Activated gamma-delta T cell treated with Interleukin-2 at 50 U/mL for 16 hours (primary cell): ENCODE measurements at places on chromosomes 16 and 17.

- DNase-seq: no peak
Observed at GRCh38 chr17:56577190-56577842, 16.2 kb upstream of the NOG start.

GRCh38 chr16:8173111-8173644 is 417.1 kb downstream of the TMEM114 start:
- no peak for DNase-seq

GRCh38 chr16:77888871-77889270 is 100.5 kb downstream of the VAT1L start:
- DNase-seq: no peak

GRCh38 chr17:40479754-40480480 is 21.5 kb downstream of the TNS4 start:
- DNase-seq: no peak

DNA sequence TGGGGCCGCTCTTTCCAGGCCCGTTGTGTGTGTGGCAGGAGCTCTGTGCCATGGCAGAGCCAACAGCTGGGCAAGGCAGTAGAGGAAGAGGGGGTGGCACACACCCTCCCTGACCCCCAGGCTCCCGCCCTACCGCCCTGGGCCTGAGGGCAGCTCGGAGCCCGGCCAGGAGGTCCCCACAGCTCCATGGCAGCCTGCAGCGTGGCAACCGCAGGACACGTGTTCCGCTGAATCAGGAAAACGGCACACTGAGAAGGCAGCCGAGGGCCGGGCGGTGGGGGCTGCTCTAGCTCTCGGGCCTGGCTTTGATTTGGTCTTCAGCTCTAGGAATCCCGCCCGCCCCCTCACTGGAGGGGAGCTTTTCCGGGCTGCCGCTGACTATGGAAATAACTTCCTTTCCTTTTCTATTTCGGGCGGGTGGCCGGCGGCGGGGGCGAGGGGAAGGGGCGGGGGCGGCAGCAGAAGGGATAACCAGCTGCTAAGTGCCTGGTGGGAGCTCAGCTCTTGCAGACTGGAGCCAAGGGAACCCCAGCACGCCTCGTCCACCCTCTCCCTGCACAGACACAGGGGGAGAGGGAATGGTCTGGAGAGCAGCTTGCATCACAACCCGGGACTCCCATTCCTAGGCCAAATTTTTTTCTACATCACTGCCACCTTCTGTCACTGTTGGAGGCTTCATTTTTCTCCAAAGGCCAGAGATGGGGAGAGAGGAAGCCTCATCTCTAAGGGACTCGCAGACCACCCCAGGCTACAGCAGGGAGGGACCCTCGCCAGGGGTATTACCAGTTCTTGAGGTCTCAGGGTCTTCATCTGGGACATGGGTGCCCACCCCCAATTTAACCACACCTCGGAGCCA is 24.8 kb upstream of the MRPS23 start:
- no peak for DNase-seq

GRCh38 chr16:22255335-22255734 is 41.9 kb upstream of the POLR3E start:
- no peak for DNase-seq

DNA sequence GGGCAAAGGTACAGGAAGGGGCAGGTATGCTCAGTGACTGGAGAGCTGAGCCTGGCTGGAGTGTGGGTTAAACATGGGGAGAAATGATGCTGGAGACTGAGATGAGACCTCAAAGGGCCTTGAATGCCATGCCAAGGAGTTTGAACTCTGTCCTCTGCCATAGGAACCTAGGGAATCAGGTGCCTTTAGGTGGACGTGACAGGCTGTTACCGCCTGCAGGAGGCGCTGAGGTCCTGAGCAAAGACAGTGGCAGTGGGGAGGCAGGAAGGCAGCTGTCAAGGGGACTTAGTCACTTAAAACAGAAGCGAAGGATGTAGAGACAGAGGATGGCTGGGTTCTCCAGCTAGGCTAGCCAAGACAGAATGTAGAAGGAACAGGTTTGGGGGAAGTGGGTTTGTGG is 9.1 kb downstream of the PSMB3 start:
- DNase-seq: no peak

GRCh38 chr16:23269248-23269953 is 32.7 kb upstream of the SCNN1B start:
- DNase-seq: no peak

GRCh38 chr17:37490638-37491614 is 1.2 kb downstream of the DUSP14 start:
- DNase-seq: no peak

- no peak for DNase-seq
Observed at GRCh38 chr17:76371656-76372628, 12.5 kb upstream of the SPHK1 start.

- DNase-seq: no peak
Observed at GRCh38 chr16:83206426-83206825, 579.7 kb downstream of the CDH13 start.

DNA sequence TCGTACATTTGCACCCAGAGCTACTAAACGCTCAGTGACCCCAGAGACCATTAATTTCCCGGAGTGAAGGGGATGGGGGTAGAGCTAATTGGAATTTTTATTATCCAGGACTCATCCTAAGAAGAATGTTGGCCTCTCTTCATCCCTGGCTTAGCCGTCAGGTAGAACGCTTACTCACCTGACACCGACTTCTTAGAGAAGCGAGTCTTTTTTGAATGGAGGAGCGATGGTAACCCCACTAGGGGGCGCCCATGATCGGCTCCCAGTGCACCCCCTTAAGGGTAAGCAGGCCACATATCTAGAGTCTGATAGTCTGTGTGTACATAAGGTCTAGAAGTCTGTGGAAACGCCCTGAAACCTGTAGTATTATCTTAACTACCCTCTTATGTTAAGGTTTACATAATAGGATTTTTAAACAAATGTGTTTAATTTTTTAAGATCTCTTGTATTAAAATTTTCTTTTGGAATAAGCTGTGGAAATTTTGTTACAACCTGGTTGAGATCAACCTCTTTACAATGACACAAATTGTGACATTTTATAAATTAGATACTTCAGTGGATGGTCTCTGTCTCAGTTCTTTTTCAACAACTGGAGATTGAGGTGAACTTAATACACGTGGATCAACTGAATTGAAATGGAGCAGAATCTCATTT is 229.8 kb downstream of the CPPED1 start:
- DNase-seq: peak; percentile 54

- no peak for DNase-seq
Observed at GRCh38 chr16:71853413-71853812, 7.6 kb downstream of the ATXN1L start.

- DNase-seq: peak; percentile 66
Observed at GRCh38 chr17:74369221-74369620, 1.9 kb downstream of the GPR142 start.

DNA sequence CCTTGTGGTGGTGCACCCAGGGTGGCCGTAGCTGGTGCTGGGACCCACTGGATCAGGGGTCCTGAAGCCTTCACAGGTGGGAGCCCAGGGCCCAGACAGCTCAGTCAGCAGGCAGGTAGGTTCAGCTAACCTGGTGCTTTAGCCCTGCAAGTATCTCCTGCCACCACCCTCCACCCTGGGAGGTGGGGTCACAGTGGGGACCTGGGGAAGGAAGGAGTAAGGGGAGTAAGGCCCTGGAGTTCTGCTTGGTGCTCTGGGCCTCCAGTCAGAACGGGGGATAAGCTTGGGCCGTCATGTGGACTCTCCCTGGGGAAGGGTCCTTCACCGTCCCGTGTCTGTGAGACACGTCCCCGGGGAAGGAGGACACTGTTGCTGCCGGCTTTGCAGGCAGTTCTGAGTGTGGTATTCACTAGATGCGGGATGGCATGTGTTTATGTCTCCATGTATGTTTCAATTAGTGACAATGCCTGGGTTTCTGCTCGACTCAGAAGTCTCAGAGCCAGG is 20.7 kb downstream of the SGSM2 start:
- DNase-seq: no peak

DNA sequence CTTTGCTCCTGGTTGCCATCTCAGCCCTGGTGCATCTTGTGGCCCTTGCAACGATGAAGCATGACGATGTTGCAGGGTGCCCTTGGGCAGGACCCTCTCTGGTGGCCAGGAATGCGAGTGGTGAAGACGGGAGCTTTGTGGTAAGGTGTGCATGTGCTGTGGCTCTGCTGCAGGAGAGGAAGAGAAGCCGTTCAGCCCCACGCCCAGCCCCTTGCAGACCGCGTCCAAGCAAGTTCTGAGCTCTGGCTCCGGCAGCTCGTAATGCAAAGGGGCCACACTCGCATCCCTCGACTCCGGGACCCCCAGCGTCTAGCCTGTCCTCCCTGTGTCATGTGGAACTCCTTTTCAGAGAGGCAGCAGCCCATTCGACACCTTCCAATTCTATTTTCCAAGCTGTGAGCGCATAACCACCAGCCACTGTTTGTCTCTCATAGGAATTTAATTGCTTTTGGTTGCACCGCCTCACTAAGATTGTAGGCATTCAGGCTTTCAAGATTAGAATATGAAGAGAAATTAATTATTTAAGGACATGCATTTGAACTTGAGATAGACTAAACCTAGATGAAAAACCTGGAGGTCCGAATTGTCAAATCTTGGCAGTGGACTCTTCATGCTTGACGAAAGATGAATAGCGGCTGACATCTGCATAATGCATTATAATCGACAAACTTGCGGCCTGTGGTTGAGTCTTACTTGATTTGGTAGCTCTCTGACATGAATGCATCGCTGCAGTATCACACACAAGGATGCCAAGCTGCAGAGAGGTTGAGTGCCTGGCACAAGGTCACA is 21.1 kb upstream of the KCNG4 start:
- no peak for DNase-seq

DNA sequence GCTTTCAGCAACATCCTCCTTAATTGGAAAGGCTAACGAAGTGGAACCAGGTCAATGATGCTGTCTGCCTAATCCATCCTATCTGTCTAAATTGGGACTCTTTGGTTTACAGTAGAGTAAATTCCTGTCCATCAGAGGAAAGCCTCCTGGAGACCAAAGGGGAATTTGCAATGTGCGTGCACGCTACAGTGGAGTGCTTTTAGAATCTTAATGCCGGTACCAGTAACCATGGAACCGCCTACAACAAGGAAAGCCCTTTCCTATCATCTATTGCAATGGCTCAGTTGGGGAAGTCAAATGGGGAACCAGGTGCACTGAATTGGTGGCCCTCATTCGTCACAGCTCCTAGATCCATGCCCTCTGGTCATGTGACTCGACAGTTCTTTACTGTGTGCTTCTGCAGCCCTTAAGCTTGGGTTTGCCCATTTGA is 110.1 kb downstream of the XYLT1 start:
- DNase-seq: no peak
